A549 treated with CpdA at 1 μM for 4 hours (cell line): ENCODE measurements at places on chromosomes 1 and 21. TPM values are rescaled to one million over a fixed set of nuclear protein-coding genes. Genes with fewer than 3 reads are reported as not detected.

Gene GFI1
- total RNA-seq = 0.15 to 0.26 TPM (median 0.20 TPM) in 4 of 5 replicates, not detected in the other

Gene DLGAP3
- 0.09 to 0.34 TPM (median 0.27 TPM) in 5 replicates for total RNA-seq

Gene RSPH1
- 0.51 to 0.98 TPM (median 0.65 TPM) in 5 replicates for total RNA-seq

Gene COG2
- total RNA-seq = 18.2 to 22.1 TPM (median 19.6 TPM) in 5 replicates

Gene OR2L2
- total RNA-seq = 0.01 TPM in 1 of 5 replicates, not detected in the others

Gene S100A1
- 0.55 to 0.96 TPM (median 0.86 TPM) in 4 of 5 replicates, not detected in the other for total RNA-seq

Gene GJA5
- not detected in 5 replicates for total RNA-seq

Gene CFHR4
- total RNA-seq = not detected in 5 replicates

Gene ABCG1
- total RNA-seq = 1.8 to 2.9 TPM (median 2.0 TPM) in 5 replicates

Gene MTARC2
- 7.6 to 14.2 TPM (median 9.5 TPM) in 5 replicates for total RNA-seq

Gene FAM167B
- 0.55 to 1.0 TPM (median 0.80 TPM) in 5 replicates for total RNA-seq

Gene LENEP
- not detected in 5 replicates for total RNA-seq

Gene NPL
- 0.59 to 1.0 TPM (median 0.81 TPM) in 5 replicates for total RNA-seq

Gene NHLH2
- total RNA-seq = not detected in 5 replicates

Gene RXRG
- not detected in 5 replicates for total RNA-seq

Gene SPAG17
- 0.03 TPM in 1 of 5 replicates, not detected in the others for total RNA-seq

Gene ZNF683
- total RNA-seq = not detected in 5 replicates

Gene FCRL5
- not detected in 5 replicates for total RNA-seq

Gene LIPI
- total RNA-seq = not detected in 5 replicates

Gene CNIH4
- total RNA-seq = 91.5 to 106 TPM (median 100 TPM) in 5 replicates

Gene MYOG
- not detected in 5 replicates for total RNA-seq

Gene IFI44L
- total RNA-seq = 0.03 to 0.34 TPM (median 0.10 TPM) in 3 of 5 replicates, not detected in the others

Gene KLF17
- total RNA-seq = 0.27 to 0.43 TPM (median 0.42 TPM) in 5 replicates

Gene CCDC181
- total RNA-seq = 0.09 to 0.24 TPM (median 0.17 TPM) in 4 of 5 replicates, not detected in the other

Gene SPATA17
- 1.8 to 3.2 TPM (median 2.6 TPM) in 5 replicates for total RNA-seq

Gene LMX1A
- total RNA-seq = not detected in 5 replicates

Gene MPL
- total RNA-seq = 0.09 to 0.22 TPM in 2 of 5 replicates, not detected in the others

Gene OR2L13
- total RNA-seq = not detected in 5 replicates

Gene NHLH1
- total RNA-seq = 0.10 to 0.78 TPM (median 0.48 TPM) in 5 replicates

Gene IL22RA1
- total RNA-seq = 3.5 to 4.9 TPM (median 4.1 TPM) in 5 replicates

Gene HAPLN2
- total RNA-seq = 0.03 TPM in 1 of 5 replicates, not detected in the others

Gene PADI6
- not detected in 5 replicates for total RNA-seq

Gene RGS16
- total RNA-seq = 0.15 to 0.31 TPM (median 0.19 TPM) in 5 replicates

Gene GATAD2B
- 7.6 to 14.9 TPM (median 8.5 TPM) in 5 replicates for total RNA-seq

Gene SPRR2E
- not detected in 5 replicates for total RNA-seq

Gene SH3GLB1
- total RNA-seq = 33.7 to 36.6 TPM (median 36.0 TPM) in 5 replicates
